ENCODE measurements at places on chromosomes 5 and 9.

DNA sequence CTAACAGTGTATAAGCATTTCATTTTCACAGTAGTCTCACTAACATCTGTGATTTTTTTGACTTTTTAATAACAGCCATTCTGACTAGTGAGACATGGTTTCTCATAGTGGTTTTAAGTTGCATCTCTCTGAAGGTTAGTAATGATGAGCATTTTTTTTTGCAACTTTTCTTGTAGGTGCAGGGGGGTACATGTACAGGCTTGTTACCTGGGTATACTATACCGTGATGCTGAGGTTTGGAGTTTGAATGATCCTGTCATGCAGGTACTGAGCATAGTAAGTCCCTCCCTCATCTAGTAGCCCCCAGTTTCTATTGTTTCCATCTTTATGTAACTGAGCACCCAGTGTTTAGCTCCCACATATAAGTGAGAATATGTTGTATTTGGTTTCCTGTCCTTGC, 444.6 kb upstream of the DAB2 start:
- DNase-seq, result no peak

DNA sequence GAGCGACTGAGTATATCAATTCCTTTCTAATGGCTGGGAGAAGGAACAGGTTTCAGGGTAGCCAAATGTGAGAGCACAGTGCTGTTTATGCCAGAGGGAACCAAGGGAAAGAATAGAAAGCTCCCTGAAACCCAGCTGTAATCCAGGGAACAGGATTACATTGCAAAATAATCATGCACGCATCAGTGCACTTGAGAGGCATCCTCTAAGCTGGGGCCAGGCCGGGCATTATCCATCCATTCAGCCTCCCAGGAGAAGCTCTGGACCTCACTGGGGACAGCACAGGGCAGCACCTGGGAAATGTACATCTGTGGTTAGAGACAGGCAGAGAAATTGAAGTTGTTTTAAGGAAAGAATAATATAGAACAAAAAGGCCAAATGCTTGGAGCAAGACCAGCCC, 72.7 kb downstream of the MTRR start:
- DNase-seq, result peak; percentile 26

- DNase-seq, result no peak
Observed at GRCh38 chr9:68585034-68585761, 44.5 kb upstream of the TMEM252 start.

DNA sequence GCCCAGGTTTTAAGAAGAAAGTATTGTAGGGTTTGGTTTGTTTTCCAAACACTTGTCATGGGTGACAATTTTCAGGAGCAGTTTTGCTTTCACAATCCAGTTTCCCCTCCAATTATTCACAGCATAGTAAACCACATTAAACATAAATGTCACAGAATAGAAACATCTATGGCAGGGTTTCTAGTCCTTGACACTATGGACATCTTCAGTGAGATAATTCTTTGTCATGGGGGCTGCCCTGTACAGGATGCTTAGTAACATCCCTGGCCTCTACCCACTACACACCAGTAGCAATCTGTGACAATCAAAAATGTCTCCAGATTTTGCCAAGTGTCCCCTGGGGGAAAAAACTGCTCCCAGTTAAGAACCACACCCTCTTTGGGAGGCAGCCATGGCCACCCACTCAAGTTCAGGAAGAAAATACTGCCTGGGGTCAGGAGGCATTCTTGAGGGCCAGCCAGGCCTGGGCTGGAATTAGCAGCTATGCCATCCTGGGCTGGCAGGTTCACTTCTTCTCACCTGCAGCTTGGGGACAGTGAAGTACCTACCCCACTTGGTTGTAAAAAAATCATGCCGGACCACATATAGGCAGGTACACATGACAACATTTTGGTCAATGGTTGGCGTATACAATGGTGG, 116.3 kb downstream of the HSD17B3 start:
- DNase-seq, result no peak

- DNase-seq, result no peak
Observed at GRCh38 chr5:173729079-173729765, 112.8 kb upstream of the BOD1 start.

GRCh38 chr5:88883059-88883835, at the start of gene MEF2C:
Gene MEF2C, minus strand, starts transcription at chr5:88883184. Its CDS starts 59,396 bp downstream, at chr5:88823788.
- peak; percentile 39 for DNase-seq

GRCh38 chr9:90419221-90419851, 223.3 kb downstream of the DIRAS2 start:
- DNase-seq, result no peak

GRCh38 chr9:112041536-112042243, 133.4 kb downstream of the SUSD1 start:
- no peak for DNase-seq

DNA sequence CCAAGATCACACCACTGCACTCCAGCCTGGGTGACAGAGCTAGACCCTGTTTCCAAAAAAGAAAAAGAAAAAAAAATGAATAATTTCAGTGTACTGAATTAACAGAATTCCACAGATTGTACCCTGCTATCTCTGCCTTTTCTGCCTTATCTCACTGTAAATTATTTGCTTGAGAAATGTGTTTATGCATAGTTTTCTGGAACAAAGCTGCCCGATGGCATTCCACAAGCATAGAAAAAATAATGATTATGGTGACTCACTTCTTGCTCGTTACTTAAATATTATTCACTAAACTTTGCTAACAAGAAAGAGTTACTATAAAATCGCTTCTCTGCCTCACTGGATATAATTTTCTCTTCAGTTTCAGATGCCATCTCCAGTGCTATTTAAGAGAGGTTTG, 88.7 kb upstream of the FAM169A start:
- DNase-seq, result no peak

Measured in NCI-H510A (cell line).